ENCODE measurements at places on chromosomes 12 and 14.

DNA sequence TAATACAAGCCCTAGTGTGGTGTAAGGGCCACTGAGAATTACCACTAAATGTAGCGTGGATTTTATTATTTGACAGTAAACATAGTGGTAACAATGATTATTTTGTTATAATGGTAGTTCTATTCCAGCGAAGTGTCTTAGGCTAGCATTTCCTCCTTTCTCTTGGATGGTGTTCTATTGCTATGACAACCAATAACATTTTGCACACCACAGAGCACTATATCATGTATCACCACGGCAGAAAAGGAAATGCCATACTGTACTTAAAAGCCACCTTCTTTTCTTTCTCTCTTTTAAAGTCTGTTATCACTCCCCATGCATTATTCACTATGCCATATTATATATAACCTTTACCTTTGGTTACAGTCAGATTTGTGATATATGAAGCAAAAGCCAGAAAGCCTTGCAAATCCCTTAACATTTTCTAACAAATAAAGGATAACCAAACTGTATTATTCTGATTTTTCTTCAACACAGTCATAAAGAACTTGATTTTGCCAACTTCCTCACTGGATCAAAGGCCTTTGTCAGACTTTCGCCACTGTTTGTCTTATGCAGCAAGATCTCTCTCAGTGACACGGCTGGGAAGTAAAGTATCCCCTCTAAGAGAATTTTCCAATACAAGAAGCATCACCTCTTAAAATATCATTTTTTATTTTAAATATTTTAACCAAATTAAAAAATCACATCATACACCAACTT lies 195.8 kb downstream of the FOXN3 start:
- no peak for DNase-seq

DNA sequence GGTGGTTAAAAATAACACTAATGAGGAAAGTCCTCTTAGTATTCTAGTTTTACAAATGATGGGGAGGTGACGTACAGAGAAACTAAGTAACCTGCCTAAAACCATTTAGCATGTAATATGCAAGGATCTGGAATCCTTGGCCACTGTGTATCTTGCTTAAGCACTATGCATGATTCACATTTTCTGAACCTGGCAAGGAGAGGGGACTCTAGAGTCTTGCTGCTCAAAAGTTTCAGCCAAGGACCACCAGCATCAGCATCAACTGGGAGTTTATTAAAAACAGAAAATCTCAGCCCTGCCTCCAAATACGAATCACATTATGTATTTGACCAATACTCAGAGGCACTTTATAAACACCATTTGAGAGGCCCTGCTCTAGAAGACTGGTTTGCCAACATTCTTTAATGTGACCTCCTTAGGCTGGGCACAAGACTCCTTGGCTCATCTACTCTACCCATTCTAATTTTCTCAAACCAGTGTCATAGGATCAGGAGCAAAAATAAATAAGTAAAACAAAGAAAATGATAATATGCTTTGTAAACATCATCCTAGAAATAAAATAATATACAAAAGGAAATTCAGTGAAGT lies 52.9 kb downstream of the ABCC9 start:
- no peak for DNase-seq

DNA sequence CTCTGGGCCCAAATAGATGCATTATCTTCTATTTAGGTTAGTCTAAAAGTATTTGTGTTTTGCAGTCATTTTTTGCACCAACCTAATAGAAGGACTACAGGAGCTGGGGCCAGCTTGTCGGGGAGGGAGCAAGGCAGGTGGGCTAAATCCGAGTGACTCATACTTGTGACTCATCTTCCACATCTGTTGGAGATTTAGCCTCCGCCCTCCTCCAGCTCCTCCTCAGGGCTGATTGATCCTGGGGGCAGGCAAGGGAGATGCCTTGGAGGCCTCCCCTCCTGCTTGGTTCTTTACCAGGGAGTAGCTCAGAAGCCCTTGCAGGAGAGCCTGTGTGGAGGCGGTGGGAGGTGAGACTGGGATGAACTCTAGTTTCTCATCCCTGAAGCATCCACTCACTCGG lies 27.9 kb downstream of the RHOF start:
- DNase-seq, result no peak

GRCh38 chr12:113823016-113823415 lies 143.1 kb downstream of the RBM19 start:
- DNase-seq, result no peak

DNA sequence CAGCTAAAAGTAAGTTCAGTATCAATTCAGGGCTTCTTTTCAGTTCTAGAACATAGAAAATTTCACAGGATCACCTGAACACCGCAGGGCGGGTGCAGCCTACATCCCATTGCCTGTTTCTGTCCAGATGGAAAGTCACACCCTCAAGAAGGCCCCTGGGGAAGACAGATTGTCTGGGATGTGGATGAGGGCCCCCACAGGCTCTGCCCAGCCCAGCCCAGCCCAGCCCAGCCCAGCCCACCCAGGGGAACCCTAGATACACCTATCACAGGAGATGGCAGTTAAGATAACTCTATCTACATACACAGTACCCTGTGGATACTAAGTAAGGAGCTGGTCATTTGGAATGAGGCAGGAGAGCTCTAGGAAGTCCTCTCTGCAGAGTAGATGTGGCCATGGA lies 68.4 kb downstream of the DPF3 start:
- no peak for DNase-seq

DNA sequence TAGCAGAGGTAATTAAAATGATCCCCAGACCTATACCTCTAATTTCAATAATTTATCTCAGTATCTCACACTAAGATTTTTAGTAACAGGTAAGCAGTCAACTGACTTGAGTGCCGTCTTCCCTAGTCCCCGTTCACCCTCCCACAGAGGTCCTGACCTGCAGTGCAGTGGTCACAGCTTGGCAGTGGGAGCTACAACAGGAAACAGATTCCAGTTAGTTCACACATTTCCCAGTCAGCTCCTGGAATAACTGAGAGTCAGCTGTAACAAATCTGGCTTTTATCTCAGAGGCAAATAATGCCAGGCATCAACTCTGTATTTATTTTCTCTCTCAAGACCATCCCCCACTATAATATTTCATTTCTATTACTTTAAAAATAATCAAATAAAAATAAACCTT lies 308.2 kb downstream of the ATP23 start:
- no peak for DNase-seq

DNA sequence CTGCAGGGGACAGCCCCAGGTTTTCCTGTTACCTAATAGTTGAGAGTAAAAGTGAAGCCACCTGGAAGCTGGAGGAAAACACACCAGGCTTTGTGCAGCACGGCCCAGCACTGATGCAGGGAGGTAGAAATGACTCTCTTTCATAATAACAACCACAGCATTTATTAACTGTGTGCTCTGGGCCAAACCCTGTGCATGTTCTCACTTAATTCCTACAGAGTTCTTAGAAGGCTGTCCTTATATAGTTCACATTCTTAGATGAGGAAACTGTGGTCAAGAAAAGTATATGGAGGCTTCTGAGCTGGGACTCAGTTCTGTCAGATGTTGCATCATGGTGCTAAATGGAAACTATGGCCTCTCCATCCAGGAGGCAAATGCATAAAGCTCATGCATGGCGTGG lies 100.0 kb downstream of the PAPOLA start:
- no peak for DNase-seq

- DNase-seq, result no peak
Observed at GRCh38 chr12:26595806-26596205, 237.2 kb downstream of the ITPR2 start.

DNA sequence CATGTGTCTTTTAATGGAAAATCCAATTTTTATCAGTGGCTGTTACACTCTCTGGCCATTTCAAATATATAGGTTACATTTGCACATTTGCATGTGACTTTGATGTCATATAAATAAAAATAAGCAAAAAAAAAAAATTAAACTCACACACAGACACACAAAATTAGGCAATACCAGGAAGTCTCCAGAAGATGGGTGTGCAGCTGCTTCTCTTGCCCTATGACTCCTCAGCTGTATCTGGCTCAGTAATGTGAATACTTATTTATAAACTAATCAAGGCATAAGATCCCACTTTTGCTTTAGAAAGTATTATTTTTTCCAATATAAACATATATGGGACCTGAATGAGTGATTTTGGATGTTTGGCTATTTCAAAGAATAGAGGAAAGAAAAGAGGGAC lies 461.1 kb downstream of the LRIG3 start:
- no peak for DNase-seq

DNA sequence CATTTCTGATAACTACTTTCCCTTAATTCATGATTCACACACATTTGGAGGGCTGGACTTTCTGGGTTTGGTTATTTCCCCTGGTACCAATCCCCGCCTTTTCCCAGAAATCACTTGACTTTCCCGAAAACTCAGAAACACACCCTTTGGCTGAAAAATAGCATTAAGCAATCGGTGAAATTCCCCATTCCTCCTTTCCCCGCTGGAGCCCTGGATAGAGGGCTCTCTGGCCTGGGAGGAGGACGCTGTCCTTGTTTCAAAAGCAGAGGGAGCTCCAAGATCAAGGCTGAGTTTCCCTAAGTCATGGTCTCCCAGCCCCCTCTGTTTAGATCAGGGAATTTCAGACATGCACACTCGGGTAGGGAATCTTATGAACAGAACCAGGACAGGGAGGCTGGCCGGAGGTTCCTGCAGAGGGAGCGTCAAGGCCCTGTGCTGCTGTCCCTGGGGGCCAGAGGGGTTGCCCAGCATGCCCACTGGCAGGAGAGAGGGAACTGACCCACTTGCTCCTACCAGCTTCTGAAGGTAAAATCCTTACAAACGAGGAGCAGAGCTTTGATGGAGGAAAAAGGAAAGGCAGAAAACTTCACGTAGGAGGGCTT lies at the start of gene C1S:
C1S (plus strand) TSS at position 366 of the 602 bp plus-strand sequence. CDS start 1,195 bp downstream, outside the sequence.
- DNase-seq, result peak; percentile 61

DNA sequence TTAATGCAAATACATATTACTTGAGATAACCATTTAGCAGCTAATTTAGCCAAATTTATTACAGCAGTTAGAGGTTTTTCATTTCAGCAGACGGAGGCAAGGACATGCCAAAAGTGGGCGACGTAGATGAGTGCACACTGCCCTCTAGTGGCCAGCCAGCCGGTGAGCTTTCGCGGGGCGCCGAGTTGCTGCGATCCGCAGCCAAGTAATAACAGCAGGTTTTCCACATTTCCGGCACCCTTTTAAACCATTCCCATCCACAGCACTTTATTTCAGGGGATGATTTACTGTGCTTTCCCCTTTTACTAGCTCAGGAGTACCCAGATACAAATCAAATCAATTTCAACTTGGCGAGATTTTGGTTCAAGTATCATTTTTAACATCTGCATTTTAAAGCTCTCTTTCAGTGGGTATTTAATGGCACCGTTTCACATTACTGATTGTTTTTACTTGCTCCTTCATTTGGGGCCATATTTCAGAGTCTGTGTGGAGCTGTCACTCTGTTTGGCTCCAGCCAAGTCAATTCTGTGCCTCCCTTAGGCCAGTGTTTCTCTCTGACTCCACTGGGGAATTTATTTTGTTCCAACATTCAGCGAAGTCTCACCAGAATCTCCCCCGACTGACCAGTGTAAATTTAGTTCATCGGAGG lies 158.0 kb downstream of the EGLN3 start:
- DNase-seq, result peak; percentile 84

GRCh38 chr12:52050758-52051541 lies at the start of gene NR4A1:
TSS of gene NR4A1 (plus strand) at chr12:52051442. CDS start at chr12:52054329, 2,887 bp downstream.
- peak; percentile 99 for DNase-seq

DNA sequence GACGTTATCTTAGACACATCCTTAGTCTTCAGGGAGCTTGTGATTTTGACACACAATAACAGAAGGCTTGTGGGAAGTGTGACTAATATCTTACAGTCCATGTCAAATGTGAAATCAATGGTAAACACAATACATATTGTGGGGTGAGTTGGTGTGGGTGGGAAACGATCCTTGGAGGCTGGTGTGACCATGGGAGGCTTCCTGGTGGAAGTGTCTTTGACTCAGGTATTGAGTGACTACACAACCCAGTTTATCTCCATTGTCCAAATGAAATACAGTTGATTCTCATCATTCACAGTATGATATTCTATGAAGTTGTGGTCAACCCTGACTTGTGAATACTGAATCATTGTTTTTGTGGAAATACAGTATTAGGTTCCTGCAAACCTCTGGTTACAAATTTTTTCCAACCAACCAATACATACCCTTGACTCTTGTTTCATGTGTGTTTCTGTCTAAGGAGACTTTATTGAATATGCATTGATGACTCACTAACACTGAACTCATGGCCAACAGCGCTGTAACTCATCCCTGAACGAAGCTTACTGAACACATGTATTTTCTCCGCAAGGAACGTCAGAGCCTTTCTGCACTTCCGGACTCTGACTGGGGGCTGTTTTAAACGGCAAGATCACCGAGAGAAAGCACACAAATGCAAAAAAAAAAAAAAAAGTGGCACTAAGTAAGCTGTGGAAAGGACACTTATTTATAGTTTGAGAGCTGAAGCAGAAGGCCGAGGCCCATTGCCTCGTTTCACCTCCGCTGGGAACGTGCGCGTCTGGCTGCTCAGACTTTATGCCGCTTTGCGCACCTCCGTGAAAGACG lies 59.0 kb downstream of the CLMN start:
- DNase-seq, result no peak

DNA sequence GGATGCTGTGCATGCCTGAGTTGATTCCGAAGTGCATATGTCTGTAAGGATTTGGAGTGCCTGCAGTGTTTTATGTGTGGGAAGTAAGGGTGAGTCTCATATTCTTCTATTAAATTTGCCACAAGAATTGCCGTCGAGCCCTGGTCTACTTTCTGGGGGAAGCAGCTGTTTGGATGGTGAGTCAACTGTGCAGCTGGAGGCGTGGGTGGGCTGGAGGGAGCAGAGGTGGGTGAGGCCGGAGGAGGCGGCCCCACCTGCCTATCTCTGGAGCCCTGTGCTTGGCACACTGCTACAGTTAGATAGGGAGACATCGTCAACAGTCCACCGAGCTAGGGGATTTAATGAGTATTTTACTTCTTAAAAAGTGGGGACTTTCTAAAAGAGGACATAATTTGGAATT lies 9.7 kb downstream of the GLRX5 start:
- no peak for DNase-seq

- DNase-seq, result peak; percentile 77
Observed at GRCh38 chr14:68938271-68939150, 40.6 kb downstream of the ACTN1 start.

- no peak for DNase-seq
Observed at GRCh38 chr14:58826845-58827686, 189.3 kb downstream of the DACT1 start.

GRCh38 chr12:39872425-39872824 lies 233.5 kb downstream of the SLC2A13 start:
- DNase-seq, result no peak

DNA sequence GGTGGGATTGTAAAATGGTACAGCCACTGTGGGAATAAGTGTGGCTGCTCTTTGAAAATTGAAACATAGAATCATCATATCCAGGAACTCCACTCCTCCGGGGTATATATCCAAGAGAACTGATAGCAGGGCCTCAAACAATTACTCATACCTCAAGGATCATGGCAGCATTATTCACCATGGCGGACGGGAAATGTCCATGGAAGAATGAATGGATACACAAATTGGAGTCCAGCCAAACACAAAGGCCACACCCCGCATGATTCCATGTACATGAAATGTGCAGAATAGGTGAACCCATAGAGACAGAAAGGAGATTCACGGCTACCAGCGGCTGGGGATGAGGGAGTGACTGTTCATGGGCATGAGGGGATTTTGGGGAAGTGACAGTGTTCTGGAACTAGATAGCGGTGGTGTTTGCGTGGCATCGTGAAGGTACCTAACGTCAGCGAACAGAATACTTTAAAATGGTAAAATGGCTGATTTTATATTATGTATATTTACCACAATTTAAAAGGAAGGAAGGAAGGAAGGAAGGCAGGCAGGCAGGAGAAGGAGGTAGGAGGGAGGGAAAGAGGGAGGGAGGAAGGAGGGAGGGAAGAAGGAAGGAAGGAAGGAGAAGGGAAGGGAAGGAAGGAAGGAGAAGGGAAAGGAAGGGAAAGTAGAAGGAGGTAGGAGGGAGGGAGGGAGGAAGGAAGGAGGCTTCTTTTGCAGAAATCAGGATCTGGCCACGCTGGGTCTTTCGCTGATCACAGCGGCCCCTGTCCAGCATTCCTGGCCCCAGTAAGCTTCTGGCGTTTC lies 14.1 kb upstream of the NCOR2 start:
- DNase-seq, result no peak

Data from prostate gland (tissue), 2 donors.